ENCODE measurements at places on chromosomes 11 and 22.

GRCh38 chr11:26753723-26754504, 32.1 kb upstream of the SLC5A12 start:
- peak; percentile 54 for DNase-seq

DNA sequence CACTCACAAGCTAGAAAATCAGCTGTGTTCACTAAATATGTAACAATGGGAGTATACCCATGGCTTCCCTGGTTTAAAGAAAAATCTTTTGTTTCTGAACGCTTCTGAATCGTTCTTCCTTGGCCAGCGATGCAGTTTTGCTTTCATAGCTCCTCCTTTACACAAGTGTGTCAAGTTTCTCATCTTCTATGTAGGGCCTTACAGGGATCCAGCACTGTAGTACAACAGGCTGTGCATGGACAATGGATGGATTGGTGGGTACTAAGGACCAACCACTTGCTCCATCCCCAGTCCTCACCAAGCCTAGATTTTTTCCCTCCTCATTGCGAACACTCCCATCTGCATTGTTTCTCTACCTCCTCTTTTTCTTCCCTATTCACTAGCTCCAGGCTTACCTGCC, 24.3 kb upstream of the POU2AF2 start:
- no peak for DNase-seq

DNA sequence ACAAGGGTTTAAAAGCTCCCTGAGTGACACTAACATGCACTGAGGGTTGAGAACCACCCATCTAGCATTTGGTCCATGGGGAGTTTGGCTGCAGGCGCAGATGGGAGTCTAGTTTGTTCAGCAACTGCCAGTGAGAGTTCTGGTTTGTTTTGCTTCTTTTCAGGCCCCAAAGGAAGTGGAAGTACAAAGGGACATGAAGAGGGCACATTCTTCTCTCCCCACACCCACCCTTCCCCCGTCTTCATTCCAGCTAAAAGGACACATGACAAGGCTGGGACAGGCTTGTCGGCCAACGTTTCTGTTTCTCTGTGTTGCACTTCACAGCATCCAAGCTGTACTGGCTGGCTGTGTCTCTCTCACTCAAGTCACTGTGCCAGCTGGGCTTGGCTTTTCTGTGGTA, 8.2 kb upstream of the ENDOD1 start:
- no peak for DNase-seq

GRCh38 chr11:109148669-109149068, 273.3 kb upstream of the C11orf87 start:
- DNase-seq: peak; percentile 76

DNA sequence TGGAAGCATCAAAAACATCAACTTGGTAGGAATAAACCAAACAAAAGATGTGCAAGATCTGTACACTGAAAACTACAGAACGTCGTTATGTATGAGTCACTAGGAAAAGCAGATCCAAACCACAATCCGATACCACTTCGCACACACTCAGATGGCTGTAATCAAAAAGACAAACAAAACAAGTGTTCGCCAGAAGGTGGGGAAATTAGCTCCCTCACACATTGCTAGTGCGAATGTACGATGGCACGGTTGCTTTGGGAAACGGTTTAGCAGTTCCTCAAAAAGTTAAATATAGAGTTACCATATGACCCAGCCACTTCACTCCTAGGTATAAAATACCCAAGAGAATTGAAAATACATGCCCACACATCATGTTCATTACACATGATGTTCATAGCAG, 14.8 kb upstream of the CARD10 start:
- peak; percentile 16 for DNase-seq

DNA sequence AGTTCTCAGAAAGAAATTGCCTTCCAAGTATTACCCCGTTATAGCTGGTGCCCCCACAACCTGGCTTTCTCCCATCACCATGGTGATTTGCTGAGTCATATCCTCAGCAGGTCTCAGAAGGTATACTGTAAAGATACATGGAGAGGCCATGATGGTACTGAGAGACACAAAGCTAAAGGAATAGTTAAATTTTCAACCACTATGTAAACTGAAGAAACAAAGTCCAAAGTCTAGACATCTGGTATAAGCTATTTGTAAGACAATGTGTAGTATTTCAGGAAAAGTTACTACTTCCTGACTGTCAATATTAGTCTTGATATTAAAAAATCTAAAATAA, 377.1 kb downstream of the DCDC1 start:
- no peak for DNase-seq

GRCh38 chr22:47784367-47784983, 1022.0 kb downstream of the TBC1D22A start:
- no peak for DNase-seq

Measured in NCI-H446 (cell line).